ENCODE measurements at places on chromosomes 11 and 22. TPM values are rescaled to one million over a fixed set of nuclear protein-coding genes. Genes with fewer than 3 reads are reported as not detected.

DNA sequence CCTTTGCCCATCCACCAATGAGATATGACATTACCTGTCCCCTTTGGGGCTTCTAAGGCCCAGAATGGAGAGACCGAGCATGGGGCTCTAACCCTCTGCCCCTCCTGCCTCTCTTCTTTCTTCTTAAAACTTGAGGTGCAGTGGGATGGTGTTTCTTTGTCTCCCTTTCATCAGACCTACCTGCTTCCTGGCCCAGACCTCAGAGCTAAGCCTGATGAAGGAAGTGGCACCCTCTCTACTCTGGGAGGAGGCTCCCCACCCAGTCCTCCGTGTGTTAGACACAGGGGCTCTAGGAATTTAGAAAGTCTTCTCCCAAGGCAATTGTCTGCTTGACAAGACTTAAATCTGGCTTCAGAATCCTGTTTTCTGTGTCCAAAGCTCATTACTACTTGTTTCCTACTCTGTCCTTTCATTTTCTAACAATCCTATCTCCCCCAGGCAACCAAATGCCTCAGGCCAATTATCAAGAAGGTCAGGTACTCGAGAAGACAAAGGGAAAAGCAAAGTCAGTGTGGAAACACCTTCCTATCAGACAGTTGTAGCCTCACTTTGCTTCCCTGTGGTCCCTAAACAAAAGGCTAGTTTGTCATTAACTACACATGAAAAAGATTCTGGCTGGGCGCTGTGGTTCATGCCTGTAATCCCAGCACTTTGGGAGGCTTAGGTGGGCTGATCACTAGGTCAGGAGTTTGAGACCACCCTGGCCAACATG lies 20.3 kb upstream of the PARVA start:
- no peak for DNase-seq

GRCh38 chr11:111098091-111098490 lies 147.4 kb upstream of the POU2AF2 start:
- DNase-seq, result no peak

DNA sequence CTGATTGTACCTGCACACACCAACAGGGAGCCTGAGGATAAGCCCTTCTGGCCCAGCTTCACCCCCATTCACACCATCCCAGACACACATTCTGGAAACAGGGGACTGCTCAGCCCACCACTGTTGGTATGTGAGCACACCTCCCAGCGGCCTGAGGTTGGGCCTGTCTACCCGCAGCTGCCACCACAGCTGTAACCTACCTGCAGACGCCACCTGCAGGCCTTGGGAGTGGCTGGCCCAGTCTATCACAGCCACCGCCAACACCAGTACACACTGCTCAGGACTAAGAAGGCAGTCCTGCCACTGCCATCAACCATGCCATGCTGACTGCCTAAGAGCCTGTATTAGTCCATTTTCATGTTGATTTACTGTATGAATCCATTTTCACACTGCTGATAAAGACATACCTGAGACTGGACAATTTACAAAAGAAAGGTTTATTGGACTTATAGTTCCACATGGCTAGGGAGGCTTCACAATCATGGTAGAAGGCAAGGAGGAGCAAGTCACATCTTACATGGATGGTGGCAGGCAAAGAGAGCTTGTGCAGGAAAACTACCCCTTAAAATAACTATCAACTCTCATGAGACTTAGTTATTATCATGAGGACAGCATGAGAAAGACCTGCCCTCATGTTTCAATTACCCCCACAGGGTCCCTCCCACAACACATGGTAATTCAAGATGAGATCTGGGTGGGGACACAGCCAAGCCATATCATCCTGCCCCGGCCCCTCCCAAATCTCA lies 30.6 kb downstream of the RSF1 start:
- no peak for DNase-seq

GRCh38 chr11:112593440-112593839 lies 332.8 kb upstream of the PLET1 start:
- no peak for DNase-seq

GRCh38 chr11:20373568-20374209 lies 10.2 kb downstream of the HTATIP2 start:
- DNase-seq, result no peak

- DNase-seq, result no peak
Observed at GRCh38 chr11:100328626-100329340, 358.3 kb upstream of the ARHGAP42 start.

The OR51M1 gene
- not detected for polyA plus RNA-seq

The GRAMD1B gene
- polyA plus RNA-seq, result 0.91 TPM

The MARK2 gene
- polyA plus RNA-seq, result 47.2 TPM

GRCh38 chr22:25510876-25511275 lies 53.6 kb upstream of the GRK3 start:
- no peak for DNase-seq

GRCh38 chr11:78200553-78200952 lies 11.8 kb downstream of the USP35 start:
- no peak for DNase-seq

The OR52H1 gene
- not detected for polyA plus RNA-seq

DNA sequence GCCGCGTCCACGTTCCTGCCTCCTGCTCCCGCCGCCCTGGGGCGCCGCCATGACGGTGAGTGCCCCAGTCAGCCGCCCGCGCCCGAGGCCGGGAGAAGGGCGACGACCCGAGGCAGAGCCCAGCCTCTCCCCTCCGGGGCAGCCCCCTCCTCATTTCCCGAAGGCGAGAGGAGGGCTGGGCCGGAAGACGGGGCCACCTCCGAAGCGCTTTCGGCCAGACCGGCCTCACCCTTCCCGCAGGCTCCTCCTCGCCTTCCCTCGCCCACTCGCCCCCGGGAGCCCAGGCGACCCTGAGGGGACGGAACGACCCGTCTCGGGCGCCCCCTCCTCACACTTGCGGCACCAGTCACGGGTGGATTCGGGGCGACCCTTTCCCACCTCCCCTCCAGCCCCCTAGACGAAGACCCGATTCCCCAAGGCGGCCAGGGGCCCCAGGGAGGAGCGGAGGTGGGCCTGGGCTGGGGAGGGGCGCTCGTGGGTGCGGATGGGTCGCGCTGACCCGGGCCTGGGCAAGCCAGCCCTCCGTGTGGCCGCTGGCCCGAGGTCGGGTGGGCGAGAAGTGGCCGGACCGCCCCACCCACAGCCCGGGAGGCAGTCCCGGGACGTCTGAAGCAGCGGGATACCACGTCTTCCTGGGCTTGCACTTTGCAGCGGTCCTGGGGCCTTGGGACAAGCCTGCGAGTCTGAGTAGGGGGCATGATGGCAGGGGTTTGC lies 49.7 kb downstream of the TRIOBP start:
- peak; percentile 35 for DNase-seq

- DNase-seq, result no peak
Observed at GRCh38 chr11:78787696-78788095, 213.0 kb upstream of the NARS2 start.

DNA sequence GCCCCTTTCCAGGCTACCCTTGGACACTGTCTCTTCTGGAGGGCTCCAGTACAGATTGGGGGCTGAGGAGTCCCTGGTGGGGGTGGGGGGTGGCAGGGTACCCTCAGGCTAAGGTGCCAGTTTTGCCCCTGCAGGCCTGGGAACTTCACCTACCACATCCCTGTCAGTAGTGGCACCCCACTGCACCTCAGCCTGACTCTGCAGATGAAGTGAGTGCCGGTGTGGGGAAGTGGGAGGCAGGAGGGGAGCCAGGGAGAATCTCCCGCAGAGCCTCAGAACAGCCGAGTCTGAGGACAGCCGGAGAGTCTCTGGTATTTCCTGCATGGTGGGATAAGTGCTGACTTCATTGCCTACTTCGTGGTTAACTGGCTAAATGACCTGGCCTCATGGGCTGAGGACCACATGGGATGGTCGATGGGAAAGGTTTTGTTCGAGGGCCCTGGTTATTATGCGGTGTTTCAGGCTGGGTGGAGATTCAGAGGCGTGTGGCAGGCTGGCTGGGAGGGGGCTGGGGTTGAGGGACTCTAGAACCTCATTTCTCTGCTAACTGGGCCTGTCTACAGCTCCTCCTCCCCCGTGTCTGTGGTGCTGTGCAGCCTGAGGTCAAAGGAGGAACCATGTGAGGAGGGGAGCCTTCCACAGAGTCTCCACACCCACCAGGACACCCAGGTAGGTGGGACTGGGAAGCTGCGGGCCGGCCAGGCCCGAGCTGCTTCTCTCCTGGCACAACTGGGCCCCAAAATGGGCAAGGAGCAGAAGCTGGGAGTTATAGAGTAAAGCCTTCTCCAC lies 8.5 kb downstream of the TMEM258 start:
- no peak for DNase-seq

DNA sequence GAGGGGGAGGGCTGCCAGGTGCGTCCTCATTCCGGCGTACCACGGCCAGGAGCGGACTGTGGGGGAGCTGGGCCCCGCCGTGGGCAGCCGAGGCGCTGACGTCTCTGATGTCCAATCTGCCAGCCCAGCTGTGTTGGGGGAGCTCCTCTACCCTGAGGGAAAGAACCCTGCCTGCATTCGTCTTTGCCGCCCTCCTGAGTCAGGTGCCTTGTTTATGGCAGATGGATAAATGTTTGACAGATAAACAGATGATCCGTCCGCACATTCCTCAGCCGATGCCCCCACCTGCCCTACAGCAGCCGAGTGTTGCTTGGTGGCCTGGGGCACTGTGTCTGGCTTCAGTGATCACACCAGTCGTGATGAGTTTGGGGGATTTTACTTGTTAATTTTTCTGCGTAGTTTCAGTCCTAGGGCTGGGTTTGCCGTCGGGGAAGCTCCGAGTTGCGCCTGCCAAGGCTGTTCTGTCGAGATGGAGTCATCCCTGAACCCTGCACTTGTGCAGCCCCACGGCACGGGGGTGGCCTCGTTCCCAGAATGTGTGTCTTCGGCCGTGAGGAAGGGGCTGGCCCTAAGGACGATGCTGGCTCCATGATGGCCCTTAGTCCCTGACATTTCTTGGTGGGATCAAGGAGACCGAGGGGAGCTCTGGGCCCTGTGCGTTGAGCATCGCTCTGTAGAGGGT lies 1083.9 kb downstream of the BRD1 start:
- no peak for DNase-seq

GRCh38 chr22:23289851-23290724 lies 109.8 kb downstream of the BCR start:
- DNase-seq, result peak; percentile 69

- no peak for DNase-seq
Observed at GRCh38 chr11:284105-285020, 4.6 kb upstream of the PGGHG start.

GRCh38 chr11:124748100-124748418 lies 4.0 kb downstream of the VSIG2 start:
- DNase-seq, result no peak

The SEC14L6 gene
- not detected for polyA plus RNA-seq

GRCh38 chr11:109112821-109113280 lies 309.1 kb upstream of the C11orf87 start:
- no peak for DNase-seq

GRCh38 chr22:50282361-50283155 lies 12.4 kb upstream of the MAPK11 start:
- no peak for DNase-seq

- DNase-seq, result peak; percentile 36
Observed at GRCh38 chr22:50206599-50206998, 5.8 kb downstream of the SELENOO start.

The OR9Q2 gene
- polyA plus RNA-seq, result not detected

GRCh38 chr11:54558407-54558806 lies 45.4 kb downstream of the OR4C46 start:
- DNase-seq, result no peak

DNA sequence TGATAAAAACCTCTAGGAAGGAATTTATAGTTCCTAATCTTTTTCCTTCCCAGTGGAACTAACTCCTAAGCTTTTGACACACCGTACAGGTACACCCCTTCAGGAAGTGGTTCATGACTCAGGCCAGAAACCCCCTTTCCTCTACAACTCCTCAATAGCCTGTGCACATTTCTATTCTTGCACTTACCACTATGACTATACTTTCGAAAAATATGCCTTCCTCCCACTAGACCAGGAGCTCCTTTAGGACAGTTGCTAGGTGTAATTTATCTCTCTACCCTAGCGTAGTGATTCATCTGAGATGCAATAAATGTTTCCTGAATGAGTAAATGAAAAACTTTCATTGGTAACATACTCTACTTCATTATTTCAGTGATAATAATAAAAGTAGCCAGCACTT lies 14.5 kb downstream of the MAP6 start:
- no peak for DNase-seq

The MS4A8 gene
- polyA plus RNA-seq, result not detected

The CCDC87 gene
- 0.09 TPM for polyA plus RNA-seq

- no peak for DNase-seq
Observed at GRCh38 chr11:132177106-132177505, 806.7 kb downstream of the NTM start.

DNA sequence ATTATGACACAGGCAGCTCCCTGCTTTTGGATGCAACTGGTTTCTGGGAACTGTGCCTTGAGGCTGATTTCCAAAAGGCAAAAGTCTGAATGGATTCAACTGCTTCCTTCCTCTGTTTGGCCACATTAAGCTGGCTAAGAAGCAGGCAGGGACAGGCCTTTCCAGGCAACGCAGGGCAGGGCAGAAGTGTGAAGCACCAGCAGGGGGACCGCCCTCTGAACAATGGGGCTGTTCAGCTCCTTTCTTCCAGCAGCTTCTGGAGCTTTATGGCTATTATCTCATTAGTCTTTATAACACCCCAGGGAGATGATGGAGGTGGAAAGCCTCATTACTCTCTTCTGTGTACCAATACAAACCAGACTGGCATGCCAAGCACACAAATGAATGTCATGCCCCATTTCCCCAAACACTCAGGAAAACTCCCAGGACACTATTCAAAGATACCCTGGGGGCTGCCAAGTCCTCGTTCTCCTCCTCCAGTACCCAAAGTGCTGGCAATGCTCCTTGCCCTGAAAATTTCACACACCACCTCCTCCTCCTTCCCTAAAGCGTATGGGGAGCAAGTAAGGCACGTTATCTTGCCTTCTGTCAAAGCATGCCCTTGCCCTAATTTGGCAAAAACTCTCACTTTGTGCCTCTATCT lies 21.3 kb downstream of the MORC2 start:
- no peak for DNase-seq

DNA sequence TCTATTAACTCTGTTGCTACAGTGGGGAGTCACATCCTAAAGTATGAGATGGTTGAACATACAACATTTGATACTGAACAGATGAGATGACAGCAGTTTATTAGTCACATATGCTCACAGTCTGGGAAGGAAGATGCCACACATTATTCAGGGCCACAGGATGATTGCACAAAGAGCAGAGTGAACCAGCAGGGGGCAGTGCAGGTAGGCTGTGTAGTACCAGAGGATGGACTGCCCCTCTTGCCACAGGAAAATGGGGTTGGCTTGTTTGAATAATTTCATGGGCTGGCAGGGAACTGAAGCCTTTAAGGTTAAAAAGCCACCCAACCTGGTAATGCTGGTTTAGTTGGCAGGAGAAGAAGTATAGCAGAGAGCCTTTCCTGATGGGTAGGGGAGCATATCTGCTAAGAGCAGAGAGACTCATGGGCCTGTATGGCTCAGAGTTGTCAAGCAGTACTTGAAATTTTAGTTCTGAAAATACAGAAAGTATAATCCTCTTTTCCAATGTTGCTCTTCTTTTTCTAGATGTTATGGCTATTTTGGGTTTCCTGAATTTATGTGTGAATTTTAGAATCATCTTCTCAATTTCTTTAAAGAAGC lies 180.4 kb upstream of the B3GAT1 start:
- DNase-seq, result no peak

The FOLR3 gene
- polyA plus RNA-seq, result 0.17 TPM

The NXPE1 gene
- polyA plus RNA-seq, result not detected
